Amniotic epithelial cell (primary cell): ENCODE measurements at places on chromosomes 1 and 21.

DNA sequence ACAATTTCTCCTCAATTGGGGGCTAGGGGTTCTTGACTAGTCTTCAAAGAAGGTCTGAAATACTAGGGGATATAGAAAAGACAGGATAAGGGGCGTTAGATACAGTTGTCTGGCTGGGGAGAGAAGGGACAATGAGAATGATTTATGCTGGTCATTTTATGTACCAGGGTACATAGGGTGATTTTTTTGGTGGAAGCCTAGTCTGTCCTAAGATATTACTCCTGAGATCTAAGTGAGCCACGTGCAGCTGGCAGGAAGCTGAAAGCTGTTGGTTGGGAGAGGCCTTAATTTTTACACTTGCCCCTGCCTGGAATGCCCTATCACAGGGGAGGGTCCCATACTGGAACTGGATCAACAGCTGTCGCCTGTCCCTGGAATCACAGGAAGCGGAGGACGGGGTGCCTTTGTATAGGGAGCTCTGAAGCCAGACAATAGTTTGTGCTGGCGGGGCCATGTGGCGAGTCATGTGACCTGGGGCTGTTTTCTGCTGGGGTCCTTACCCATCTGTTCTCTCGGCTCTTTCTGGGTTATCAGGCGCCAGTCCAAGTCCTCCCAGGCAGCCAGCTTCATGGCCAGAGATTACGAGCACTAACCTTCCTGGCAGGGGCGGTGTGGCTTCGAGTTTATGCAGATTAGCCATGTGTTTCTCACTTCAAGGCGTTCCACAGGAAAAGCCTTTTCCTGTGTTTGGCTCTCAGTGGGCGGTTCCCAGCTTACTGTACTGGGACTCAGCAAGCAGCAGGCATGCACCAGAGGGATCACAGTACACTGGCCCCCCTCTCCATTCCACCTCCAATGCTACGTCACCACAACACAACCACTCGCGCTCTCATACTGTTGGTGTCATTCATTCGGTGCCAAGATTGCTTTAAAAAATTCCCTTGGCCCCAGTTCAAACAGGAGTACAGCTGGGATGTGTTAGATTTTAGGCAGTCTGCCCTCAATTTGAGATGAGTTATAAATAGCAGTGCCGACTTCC lies 27.5 kb downstream of the ARID1A start:
- DNase-seq = peak; percentile 96

GRCh38 chr1:99327357-99327756 lies 63.1 kb downstream of the PLPPR4 start:
- DNase-seq = no peak

DNA sequence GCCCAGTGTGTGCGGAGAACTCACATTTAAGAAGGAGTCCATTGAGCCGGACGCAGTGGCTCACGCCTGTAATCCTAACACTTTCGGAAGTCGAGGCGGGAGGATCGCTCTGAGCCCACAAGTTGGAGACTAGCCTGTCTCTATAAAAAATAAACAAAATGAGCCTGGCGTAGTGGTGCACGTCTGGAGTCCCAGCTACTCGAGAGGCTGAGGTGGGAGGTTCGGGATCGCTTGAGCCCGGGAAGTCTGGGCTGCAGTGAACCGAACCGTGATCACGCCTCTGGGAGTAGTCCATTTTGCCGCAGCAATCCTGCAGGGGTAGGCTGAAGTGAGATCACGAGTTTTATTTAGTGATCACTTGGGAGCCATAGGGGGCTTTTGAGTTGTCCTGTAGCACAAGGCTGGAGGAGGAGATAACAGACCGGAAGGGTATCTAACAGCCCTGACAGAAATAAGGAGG lies 497 bp upstream of the FUCA1 start:
- peak; percentile 26 for DNase-seq

GRCh38 chr1:108142773-108143394 lies 57.3 kb downstream of the SLC25A24 start:
- DNase-seq = peak; percentile 18

- peak; percentile 53 for DNase-seq
These were observed 110.5 kb downstream of the NGF start for GRCh38 chr1:115227346-115228082.

DNA sequence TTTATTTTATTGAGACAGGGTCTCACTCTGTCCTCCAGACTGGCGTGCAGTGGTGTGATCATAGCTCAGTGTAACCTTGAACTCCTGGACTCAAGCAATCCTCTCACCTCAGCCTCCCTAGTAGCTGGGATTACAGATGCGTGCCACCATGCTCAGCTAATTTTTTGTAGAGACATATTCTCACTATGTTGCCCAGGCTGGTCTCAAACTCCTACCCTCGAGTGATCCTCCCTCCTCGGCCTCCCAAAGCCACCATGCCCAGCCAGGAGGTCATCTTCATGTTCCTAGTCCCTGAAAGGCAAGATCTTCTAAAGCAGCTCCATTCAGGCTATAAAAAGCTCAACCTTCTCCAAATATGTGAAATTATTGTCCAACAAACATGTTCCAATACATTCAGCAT lies 53.9 kb downstream of the TOR1AIP2 start:
- DNase-seq = no peak

- DNase-seq = peak; percentile 9
These were observed 34.5 kb downstream of the TMPRSS15 start for GRCh38 chr21:18369115-18369514.

DNA sequence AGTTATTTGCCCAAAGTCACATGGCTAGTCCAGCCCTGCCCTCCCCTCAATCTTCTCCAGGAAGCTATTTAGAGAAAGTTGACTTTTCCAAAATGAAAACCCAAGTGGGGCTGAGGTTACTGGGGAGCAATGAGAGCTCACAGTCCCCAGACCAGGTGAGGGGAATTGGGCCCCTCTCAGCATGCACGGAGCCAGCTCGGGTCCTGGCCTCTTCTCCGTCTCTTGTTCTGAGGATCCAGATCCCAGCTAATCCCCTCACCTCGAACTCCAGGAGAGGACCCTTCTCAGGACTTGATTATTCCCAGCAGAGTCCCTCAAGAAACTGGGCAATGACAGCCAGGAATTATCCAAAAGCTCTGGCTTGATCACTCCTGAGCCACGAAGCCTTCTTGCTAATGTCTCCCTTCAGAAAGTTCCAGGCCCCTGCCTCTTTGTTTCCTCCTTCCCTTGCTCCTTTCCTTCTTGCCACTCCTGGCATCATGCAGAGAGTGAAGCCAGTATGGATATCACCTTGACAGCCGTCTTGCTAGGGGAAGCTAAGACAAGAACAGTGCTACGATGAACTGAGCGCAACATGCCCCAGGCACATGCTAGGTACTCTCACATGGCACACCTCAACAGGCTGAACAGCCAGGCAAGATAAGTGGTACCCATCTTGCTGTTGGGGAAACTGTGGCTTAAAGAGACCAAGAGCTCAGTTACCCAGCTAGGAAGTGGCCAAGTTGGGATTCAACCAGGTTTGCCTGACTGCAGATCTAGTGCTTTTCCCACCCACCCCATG lies 51.9 kb downstream of the KLHDC7A start:
- no peak for DNase-seq

DNA sequence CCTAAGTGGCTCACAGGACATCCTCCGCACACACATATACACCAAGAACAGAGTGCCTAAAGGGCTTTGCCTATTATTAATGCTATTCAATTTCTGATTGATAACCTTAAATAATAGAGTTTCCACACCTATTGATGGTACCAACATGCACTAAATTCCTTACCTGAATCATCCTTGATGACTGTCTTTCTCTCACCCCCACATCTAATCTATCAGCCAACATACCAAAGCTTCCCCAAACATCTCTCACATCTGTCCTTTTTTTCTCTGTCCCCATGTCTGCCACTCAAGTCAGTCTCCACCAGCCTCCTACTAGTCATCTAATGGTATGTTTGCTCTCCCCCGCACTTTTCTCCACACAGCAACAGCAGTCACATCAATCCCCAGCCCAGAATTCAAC lies 174.4 kb downstream of the DSCAM start:
- no peak for DNase-seq

- DNase-seq = peak; percentile 3
These were observed 7.0 kb downstream of the MRPL9 start for GRCh38 chr1:151756291-151756690.

GRCh38 chr1:52814465-52814864 lies 28.1 kb upstream of the ZYG11A start:
- DNase-seq = peak; percentile 47

DNA sequence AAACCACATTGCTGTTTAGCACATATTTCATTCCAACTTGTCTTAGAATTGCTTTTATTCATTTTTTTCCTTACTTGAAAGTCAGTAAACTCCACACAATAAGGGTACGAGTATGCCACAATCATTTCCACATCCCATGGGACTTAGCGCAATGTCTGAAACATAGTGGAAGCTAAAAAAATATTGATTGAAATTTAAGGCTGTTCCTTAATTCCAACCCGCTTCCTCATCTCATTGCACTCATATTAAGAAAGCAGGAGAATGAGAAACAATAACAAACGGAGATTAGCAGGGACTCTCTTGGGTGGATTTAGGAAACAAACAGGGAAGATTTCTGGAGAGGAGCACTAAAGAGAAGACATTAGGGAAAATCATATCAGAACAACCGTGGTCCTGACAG lies 39.3 kb upstream of the RGS4 start:
- no peak for DNase-seq

- DNase-seq = no peak
These were observed 10.9 kb upstream of the MPZL1 start for GRCh38 chr1:167710836-167711235.

DNA sequence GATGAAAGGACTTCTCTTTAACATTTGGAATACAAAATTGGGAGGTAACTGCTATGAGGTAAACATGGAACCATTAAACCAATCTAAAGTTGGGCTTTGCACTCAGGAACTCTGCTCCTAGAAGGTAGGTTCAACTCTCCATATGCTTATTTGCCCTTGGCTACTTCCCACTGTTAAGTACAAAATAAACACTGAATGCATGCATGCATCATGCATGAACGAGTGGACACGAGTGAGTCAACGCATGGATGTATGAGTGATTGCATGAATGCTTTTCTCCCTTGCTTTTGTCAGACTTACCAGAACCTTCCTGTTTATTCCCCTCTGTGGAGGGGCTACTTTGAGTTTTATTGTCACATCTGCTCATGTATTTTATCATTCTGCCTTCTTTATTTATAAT lies 42.4 kb upstream of the RUNX1 start:
- DNase-seq = no peak

DNA sequence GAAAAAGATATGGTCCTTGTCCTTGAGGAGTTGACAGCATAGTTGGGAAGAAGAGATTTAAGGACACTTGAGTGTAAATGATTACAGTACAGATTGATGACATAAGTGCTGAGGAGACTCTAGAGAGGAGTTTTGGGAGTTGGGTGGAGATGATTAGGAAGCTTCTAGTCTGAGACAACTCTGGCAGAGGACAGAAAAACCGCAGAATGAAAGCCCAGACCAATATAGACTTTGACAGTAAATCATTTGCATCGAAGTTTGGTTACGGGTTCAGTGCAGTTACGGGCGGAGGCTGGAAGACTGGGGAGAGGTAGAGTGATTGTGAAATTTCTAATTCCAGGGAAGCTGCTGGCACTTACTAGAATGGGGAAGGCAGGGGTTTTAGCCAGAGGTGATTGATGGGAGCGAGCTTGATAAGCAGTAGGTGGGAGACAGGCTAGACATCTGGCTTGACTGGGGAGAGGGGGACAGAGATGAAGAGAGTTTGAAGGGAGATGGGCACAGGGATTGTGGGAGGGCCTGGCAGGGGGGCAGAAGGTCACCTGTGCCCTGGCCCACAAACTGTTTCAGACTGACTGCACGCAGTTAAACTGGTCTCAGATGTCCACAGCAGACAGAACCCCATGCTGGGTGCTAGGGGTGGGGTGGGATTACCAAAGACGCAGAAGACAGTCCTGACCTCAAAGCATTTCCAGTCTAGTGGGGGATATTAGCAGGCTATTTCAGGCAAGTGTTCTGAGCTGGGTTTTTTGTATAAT lies 20.1 kb downstream of the SH2D2A start:
- DNase-seq = peak; percentile 69

DNA sequence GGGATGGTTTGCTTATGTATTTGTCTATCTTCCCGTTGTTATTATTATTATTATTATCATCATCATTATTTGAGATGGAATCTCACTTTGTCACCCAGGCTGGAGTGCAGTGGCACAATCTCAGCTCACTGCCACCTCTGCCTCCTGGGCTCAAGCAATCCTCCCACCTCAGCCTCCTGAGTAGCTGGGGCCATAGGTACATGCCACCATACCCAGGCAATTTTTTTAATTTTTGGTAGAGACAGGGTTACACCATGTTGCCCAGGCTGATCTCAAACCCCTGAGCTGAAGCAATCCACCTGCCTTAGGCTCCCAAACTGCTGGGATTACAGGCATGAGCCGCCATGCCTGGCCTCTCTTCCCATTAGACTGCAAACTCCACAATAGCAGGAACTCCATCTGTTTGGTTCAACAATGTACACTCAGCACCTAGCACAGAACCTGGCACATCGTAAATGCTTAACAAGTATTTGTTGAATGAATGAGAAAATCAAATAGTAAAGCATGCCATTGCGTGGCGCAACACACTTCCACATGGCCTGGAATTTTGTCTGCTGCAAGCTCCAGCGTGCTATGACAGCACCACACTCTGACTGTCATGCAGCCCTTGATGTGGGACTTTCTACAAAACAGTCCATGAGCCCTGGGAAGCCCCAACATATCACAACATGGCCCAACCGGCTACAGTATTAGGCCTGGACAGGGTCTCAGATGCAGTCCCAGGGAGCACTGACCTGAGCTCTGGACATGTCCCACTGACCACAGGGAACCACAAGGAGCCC lies 3.8 kb upstream of the TINAGL1 start:
- peak; percentile 60 for DNase-seq

GRCh38 chr1:200954434-200954833 lies 59.7 kb downstream of the INAVA start:
- no peak for DNase-seq

DNA sequence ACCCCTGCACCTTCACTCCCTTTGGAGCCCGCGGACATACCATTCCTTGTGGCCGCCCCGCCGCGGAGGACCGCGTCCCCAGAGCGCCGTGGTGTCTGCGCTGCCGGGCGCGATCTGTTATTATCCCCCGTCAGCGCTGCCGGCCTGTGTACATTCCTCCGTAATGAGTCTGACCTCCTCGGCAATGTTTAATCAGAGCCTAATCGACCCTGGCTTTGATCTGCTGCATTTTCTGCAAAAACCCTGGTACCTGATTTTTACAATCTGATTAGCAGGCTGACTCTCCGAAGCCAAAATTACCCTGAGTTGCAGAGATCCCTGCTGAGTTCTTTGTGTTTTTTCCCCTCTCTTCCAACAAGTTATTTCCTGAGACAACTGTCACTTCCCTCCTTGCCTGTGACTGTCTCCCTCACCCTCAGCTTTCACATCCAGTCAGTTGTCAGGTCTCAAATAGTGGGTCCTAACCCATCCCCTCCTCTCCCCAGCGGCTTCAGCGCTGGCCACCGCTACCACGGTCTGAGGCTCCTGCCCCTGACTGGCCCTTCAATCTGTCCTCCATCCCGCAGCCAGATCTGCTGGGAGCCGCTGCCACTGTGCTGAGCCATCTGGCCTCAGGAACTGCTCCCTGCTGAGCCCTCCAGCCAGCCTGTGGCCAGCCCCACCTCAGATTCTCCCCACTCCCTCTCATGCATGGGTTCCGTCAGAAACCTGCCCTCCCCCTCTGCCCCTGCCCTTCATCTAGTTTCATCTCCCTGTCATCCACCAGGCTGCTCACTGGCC lies 53.5 kb downstream of the GLIS1 start:
- no peak for DNase-seq

GRCh38 chr1:210625715-210626114 lies 297.0 kb downstream of the HHAT start:
- DNase-seq = no peak
